ENCODE measurements at places on chromosomes 1 and 21.

DNA sequence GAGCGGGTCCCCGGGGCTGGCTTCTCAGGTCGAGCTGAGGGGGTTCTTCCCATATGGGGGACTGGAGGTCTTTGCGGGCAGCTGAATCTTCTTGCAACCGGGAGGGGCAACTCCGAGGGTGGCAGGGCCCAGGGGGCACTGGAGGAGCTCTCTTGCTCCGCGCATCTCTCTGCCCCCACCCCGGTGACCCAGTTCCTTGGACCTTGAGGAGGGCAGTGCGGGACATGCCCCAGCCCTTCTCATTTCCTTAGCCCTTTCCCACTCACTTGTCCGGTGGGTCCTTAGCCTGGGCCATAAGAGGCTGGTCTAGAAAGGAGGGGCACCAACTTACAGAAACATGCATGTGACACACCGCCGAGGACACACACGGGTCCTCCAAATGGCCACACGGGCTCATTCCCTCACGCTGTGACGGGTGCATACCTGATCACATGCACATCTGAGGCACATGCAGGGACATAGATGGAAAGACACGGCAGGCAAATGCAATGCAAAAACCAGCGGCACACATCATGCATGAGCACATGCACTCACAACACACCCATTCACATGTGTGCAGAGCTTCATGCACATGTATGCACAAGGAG, 630 bp downstream of the HPCA start:
- no peak for DNase-seq

- no peak for DNase-seq
Measured at GRCh38 chr21:42164818-42165217, 54.1 kb upstream of the ABCG1 start.

DNA sequence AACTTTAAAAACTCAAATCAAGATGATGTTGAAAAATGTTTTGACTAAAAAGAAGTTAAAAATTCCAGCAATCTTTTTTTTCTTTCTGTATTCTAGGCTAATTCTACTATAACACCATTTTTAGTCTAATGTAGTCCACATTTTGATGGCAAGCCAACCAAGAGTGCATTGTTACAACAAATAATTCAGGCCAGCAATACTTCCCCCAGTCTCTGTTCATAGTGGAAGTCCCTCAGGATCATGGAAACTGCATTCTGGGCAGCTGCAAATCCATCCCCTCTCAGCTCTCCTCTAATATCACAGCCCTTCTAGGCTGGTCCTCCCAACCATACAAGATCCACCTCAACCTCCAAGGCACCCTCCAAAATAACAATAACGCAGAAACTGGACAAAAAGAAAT, 7.8 kb upstream of the CD58 start:
- DNase-seq = no peak

- DNase-seq = no peak
Measured at GRCh38 chr1:29113413-29114117, 10.1 kb downstream of the TMEM200B start.

DNA sequence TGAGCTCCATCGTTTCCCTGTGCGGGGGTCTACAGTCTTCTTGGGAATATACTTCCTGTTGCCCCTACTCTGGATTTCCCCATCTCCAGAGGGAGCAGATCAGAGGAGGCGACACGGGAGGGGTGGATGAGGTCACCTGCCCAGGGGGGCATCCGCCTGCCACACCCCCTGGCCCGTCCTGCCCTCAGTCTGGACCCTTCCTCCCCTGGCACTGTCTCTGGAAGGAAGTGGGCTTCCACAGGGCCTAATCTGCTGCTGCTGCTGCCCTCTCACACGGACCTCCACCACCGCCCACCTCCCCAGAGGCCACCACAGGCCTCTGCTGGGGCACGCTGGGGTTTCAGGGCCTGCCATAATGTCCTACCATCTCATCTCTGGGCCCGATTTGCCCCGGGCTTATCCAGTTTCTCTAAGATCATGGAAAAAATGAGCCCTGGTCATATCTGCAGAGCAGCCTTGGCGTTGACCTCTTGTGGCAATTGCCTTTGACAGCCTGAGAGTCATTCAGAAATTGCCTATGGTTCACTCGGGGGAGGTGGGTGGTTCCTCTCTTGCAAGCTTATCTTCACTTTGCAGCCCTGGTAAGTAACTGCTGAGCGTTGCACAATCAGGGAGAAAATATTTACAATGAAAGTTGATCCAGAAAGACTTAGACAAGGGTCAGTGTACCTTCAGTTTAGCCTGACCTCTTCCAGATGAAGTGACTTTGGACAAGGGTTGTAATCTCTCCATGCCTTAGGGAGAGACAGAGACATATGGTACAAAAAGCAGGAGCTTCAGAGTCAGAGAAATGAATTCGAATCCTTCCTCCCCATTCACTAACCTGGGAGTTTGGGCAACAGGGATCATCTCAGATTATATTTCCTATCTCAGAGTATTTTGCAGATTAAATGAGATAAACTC, 252.4 kb downstream of the TOMM20 start:
- no peak for DNase-seq

All from NCI-H1436 (cell line).